ENCODE measurements at places on chromosomes 4 and X.
A peak's percentile ranks its signal among the peaks of the same experiment; 100 is the strongest.

DNA sequence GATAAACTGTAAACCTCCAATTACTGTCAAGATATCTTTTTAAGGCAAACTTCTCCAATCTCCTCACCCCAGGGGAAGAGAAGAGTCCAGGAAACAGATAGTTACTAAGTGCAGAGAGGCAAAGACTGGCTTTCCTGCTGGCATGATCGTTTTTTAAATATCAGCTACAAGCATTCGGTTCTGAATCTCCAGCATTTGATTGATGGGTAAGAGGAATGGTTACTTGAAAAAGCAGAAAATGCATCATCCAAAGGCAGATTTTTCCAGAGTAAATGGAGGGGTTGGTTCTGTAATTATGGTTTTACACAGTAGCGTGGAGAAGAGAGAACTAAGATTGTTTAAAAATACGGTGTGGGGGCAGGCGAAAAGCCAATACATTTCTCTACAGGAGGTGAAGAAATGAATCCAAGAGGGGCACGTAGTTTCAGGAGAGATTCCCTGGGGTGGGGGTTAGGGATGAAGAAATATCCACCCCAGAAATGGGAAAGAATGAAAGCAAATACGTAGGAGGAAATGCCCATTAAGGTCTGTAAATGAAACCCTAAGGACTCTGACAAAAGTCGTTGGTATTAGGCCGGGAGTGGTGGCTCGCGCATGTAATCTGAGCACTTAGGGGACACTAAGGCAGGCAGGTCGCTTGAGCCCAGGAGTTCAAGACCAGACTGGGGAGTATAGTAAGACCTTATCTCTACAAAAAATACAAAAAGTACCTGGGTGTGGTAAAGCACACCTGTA lies 248.3 kb downstream of the DHRSX start:
- DNase-seq = no peak
- no peaks in the 10 kb centered on the region for H3K27me3 ChIP-seq
- no peaks in the 10 kb centered on the region for H3K36me3 ChIP-seq
- H3K27ac ChIP-seq = no peak overlapping the region

DNA sequence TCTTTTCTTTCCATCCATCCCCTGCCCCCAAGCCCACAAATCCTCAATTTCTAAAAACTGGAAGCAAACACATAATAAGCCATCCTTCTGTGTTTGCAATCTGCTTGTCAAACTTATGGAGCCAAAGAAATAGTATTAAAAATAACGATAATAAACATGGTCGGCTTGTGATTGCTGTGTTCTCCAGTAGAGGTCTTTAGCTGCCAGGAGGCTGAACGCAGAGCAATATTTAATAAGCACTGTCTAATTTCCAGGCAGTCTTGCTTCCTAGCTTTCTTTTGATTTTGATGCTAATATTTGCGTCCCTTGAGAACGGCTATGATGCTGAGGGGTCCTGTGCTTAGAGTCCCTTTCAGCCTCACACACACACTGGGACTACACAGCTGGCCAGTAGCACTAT lies 3.2 kb upstream of the HELT start:
- no peaks in the 10 kb centered on the region for H3K36me3 ChIP-seq
- H3K4me3 ChIP-seq = no peak overlapping the region
- H3K27me3 ChIP-seq = no peaks in the 10 kb centered on the region
- no peaks in the 10 kb centered on the region for H3K4me1 ChIP-seq
- no peak overlapping the region for H3K27ac ChIP-seq

DNA sequence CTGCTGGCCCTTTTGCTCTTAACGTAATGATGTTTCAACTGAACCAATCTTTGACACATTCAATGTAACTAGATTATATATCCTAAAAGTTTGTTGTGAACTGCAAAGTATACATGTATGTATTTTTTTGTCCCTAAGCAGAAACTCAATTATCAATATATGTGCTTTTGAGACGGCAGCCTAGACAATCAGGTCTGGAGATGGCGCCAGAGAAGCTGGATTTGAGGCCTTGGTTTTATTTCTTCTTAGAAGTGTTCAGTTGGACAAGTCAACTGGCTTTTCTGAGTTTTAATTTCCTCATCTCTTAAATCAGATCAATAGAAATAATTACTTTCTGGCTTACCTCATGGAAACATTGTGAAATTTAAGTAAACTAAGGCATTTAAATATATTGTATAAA lies 62.5 kb downstream of the DCAF8L1 start:
- H3K36me3 ChIP-seq = no peaks in the 10 kb centered on the region
- no peaks in the 10 kb centered on the region for H3K4me1 ChIP-seq
- DNase-seq = no peak
- no peaks in the 10 kb centered on the region for H3K27me3 ChIP-seq
- no peak overlapping the region for H3K4me3 ChIP-seq

GRCh38 chr4:7043284-7044136 lies at the start of gene TADA2B:
Gene TADA2B, plus strand, starts transcription at chr4:7043372. Its CDS starts 208 bp downstream, at chr4:7043580.
- no peaks in the 10 kb centered on the region for H3K4me1 ChIP-seq
- DNase-seq = peak; percentile 86
- no peaks in the 10 kb centered on the region for H3K27me3 ChIP-seq
- H3K36me3 ChIP-seq = no peaks in the 10 kb centered on the region

DNA sequence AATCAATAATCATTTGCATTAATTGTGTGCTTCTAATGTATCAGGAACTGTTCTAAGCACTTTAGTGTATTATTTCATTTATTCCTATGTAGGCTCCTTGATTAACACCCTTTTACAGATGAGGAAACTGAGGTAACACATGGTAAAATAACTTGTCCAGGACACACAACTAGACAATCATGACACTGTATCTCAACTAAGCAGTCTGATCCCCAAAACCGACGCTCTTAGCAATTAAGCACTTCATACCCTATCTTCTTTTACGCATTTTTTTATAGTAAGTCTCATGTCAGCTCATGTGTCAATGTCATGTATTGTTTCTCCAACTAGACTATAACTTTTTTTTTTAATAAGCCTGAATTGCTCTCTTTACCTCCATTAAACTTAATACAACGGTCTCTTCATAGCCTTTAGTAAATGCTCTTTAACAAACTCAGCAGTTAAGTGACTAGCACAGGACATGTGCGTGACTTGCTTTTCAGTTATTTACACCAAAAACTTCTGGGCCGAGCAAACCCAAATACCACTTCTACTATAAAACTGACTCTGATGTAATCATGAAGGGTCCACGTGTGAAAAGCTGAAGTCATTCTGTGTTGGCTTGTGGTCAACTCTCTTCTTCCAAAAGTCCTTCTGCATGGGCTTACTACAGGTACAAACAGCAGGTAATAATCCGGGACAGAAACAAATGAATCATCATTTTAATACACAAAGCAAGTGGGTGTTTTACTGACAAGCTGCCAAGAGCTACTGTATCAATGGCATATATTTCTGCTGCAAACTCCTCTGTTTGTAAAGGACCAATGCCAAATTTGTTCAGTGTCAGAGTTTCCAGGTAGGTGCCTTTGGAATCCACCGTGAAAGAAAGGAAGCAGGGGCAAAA lies 7.9 kb upstream of the AMBN start:
- no peak for DNase-seq
- no peak overlapping the region for H3K4me3 ChIP-seq
- H3K27me3 ChIP-seq = no peaks in the 10 kb centered on the region
- no peaks in the 10 kb centered on the region for H3K4me1 ChIP-seq
- H3K36me3 ChIP-seq = no peaks in the 10 kb centered on the region

DNA sequence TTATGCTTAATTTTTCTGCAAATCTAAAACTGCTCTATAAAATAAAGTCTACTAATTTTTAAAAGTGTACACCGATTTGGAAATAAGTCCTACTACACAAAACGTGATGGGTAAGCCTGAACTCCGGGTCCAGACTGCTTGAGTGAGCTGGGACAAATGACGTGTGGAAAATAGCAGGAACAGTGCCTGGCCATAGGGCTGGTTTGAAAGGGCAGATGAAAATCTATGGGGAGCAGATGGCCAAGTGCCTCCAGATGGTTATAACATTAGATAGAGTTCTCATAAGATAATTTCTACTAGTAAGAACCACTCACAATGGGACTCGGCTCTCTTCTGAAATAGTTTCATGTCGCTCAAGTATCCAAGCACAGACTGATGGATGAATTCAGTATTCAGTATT lies 52.5 kb downstream of the F11 start:
- DNase-seq = no peak
- no peak overlapping the region for H3K27ac ChIP-seq
- no peak overlapping the region for H3K4me3 ChIP-seq
- H3K27me3 ChIP-seq = no peaks in the 10 kb centered on the region
- H3K36me3 ChIP-seq = no peaks in the 10 kb centered on the region
- H3K4me1 ChIP-seq = no peaks in the 10 kb centered on the region

GRCh38 chr4:85067342-85067741 lies 100.9 kb upstream of the WDFY3 start:
- no peaks in the 10 kb centered on the region for H3K27me3 ChIP-seq
- H3K36me3 ChIP-seq = no peaks in the 10 kb centered on the region
- no peak overlapping the region for H3K27ac ChIP-seq
- DNase-seq = no peak

GRCh38 chr4:109049926-109050325 lies 252.5 kb downstream of the COL25A1 start:
- H3K4me3 ChIP-seq = no peak overlapping the region
- H3K27ac ChIP-seq = no peak overlapping the region
- no peaks in the 10 kb centered on the region for H3K27me3 ChIP-seq
- no peaks in the 10 kb centered on the region for H3K36me3 ChIP-seq

- DNase-seq = no peak
- H3K4me3 ChIP-seq = no peak overlapping the region
- no peak overlapping the region for H3K27ac ChIP-seq
- H3K36me3 ChIP-seq = no peaks in the 10 kb centered on the region
- no peaks in the 10 kb centered on the region for H3K4me1 ChIP-seq
- no peaks in the 10 kb centered on the region for H3K27me3 ChIP-seq
Measured at GRCh38 chr4:82005158-82005557, 368.6 kb downstream of the HNRNPD start.

DNA sequence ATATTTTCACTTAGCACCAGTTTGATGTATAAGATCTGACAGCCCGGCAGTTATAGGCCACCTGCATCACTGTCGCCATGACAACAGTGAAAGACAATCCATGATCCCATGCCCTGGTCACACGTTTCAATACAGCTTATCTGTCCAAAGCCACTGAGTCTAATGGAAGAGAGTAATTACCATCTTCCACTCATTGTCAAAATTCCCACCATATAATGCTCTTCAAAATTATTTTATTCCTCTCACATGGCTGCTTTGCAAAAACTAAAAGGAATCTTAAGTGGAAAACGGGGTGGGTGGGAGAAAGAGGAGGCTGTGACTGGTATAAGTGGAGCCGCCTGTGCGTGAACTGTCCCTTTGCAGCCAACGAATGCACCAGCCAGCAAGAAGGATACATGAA lies 44.2 kb downstream of the MAML3 start:
- no peaks in the 10 kb centered on the region for H3K4me1 ChIP-seq
- no peak for DNase-seq
- no peak overlapping the region for H3K4me3 ChIP-seq
- H3K27ac ChIP-seq = no peak overlapping the region
- no peaks in the 10 kb centered on the region for H3K36me3 ChIP-seq

- DNase-seq = no peak
- peaks cover 15% of the 10 kb centered on the region for H3K36me3 ChIP-seq
- H3K4me1 ChIP-seq = no peaks in the 10 kb centered on the region
- no peaks in the 10 kb centered on the region for H3K27me3 ChIP-seq
Measured at GRCh38 chr4:109690690-109691410, 12.4 kb downstream of the CASP6 start.

GRCh38 chrX:149504226-149504914 lies 736 bp downstream of the IDS start:
- H3K27me3 ChIP-seq = no peaks in the 10 kb centered on the region
- H3K36me3 ChIP-seq = peaks cover 3% of the 10 kb centered on the region
- no peak for DNase-seq
- H3K27ac ChIP-seq = peak overlapping the region; percentile 94
